ENCODE measurements at places on chromosomes 11 and 22. TPM values are rescaled to one million over a fixed set of nuclear protein-coding genes. Genes with fewer than 3 reads are reported as not detected.

DNA sequence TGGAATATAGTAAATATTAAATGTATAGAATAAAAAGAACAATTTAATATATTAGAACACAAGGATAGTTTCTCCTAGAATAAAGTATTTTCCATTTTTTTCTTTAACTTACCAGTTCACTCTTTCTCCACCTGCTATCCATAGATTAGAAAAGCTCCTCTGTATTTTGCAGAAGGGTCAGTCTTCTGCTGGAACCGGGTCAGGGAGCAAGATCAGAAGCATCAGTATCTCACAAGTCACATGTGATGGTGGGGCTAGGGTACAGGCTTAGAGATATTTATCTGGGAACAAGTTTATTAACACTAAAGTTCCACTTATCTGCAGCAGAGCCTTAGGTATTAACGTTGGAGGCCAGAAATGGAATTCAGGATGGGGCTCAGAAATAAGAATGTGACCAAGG, 17.3 kb upstream of the OR52A1 start:
- DNase-seq: no peak

- DNase-seq: no peak
Measured at GRCh38 chr11:134062265-134063123, 6.4 kb upstream of the JAM3 start.

- no peak for DNase-seq
Measured at GRCh38 chr11:114102993-114103896, 43.7 kb downstream of the ZBTB16 start.

DNA sequence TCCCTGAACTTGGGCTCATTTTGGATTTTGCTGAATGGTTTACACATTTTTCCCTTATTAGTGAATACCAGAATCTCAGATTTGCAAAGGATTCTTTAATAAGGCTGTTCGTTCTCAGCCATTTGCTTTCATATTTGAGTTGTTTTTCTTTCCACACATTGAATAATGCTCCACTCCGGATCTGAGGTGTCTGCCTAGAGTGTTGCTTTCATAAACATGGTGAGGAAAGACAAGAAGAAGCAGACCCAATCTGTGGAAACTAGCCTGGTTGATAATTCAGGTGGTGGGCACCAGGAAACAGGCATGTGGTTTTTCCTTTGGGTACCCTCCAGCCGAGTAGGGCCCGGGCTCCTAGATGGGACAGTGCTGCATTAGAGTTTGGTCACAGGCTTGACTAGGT, 35.0 kb downstream of the LDLRAD3 start:
- DNase-seq: no peak

GRCh38 chr11:60957188-60957587, 5.2 kb upstream of the SLC15A3 start:
- no peak for DNase-seq

GRCh38 chr11:102256251-102256650, 61.0 kb upstream of the BIRC3 start:
- no peak for DNase-seq

- DNase-seq: no peak
Measured at GRCh38 chr11:27882066-27882697, 181.9 kb upstream of the BDNF start.

DNA sequence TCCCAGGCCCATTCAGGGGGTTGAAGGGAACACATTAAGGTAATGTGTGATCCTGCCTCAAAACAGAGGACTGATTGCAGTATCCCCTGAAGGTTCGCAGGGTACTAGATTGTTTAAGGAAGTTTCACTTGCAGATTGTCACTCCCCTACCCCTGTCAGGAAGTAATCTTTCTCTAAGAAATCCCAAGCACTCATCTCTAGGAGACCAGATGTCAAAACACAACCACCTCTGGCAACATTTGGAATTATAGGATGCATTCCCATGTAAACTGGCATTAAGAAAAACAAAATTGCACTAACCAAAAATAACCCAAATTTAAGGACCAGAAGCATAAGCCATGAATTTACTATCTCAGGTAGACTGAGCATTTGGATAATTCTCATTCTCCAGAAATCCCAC, 1.6 kb downstream of the MRPL17 start:
- no peak for DNase-seq

DNA sequence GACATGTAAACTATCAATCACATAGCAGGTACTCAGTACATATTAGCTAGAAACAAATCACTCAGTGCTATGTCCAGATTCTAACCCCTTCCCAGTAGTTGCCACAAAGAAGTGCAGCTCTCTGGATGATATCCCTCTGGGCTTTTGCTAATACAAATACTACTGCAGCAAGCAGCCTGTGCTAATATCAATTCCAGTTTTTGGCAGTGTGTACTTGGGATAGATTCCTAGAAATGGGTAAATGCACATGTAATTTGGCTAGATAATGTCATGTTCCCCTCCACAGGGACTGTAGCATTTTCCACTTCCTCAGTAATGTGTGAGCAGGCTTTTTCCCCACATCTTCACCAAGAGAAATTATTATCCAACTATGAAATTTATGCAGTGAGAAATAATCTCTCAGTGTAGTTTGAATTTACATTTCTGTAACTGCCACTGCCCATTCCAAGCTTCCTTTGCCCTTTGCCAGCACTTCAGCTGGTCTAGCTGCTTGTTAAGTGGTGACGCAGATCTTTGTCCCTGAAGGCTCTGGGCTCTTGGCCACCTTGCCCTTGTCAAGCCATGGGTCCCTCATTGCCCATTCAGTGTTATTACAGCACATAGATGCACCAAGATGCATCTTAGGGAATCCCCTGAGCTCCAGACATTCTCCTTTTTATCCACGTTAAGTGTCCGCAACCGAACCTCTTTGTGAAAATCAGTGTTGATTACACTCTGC, 107.1 kb upstream of the CLPB start:
- no peak for DNase-seq

GRCh38 chr11:69041516-69041915, 7.2 kb upstream of the TPCN2 start:
- no peak for DNase-seq

GRCh38 chr11:69151836-69152235, 3.9 kb upstream of the SMIM38 start:
- DNase-seq: no peak

- DNase-seq: no peak
Measured at GRCh38 chr22:23751441-23751996, 607 bp upstream of the ZNF70 start.

- DNase-seq: no peak
Measured at GRCh38 chr22:40334899-40335298, 11.4 kb upstream of the ADSL start.

GRCh38 chr11:88280673-88281316, 56.7 kb downstream of the CTSC start:
- DNase-seq: no peak

GRCh38 chr11:73154178-73154577, 12.1 kb upstream of the FCHSD2 start:
- DNase-seq: no peak

- DNase-seq: no peak
Measured at GRCh38 chr11:1443737-1444136, 42.8 kb downstream of the MOB2 start.

- DNase-seq: no peak
Measured at GRCh38 chr11:4061700-4062099, 32.9 kb upstream of the RRM1 start.

GRCh38 chr22:19876314-19876940, 21.8 kb upstream of the GNB1L start:
- DNase-seq: peak; percentile 69

GRCh38 chr22:31647523-31648320, 14.3 kb downstream of the PISD start:
- no peak for DNase-seq

The MMP8 gene
- total RNA-seq: 0.15 TPM

The DGAT2 gene
- 182 TPM for total RNA-seq

The IGLL1 gene
- total RNA-seq: not detected

The GAB4 gene
- 0.21 TPM for total RNA-seq

The JAM3 gene
- 12.0 TPM for total RNA-seq

The SLC22A8 gene
- not detected for total RNA-seq

The ABCC8 gene
- not detected for total RNA-seq
